Upper lobe of right lung (tissue), 1 donor: ENCODE measurements at places on chromosomes 6 and 20.

- H3K4me3 ChIP-seq, result no peak overlapping the region
- H3K27ac ChIP-seq, result no peak overlapping the region
- no peaks in the 10 kb centered on the region for H3K27me3 ChIP-seq
These were observed 90.5 kb downstream of the SOD2 start for GRCh38 chr6:159602431-159603041.

GRCh38 chr6:111522393-111523020, 39.5 kb upstream of the REV3L start:
- DNase-seq, result no peak
- H3K36me3 ChIP-seq, result no peaks in the 10 kb centered on the region
- no peak overlapping the region for H3K27ac ChIP-seq
- H3K4me1 ChIP-seq, result peaks cover 6% of the 10 kb centered on the region

GRCh38 chr20:57713505-57713903, 3.7 kb upstream of the PMEPA1 start:
- H3K4me3 ChIP-seq, result no peak overlapping the region
- peak overlapping the region; percentile 78 for H3K27ac ChIP-seq
- H3K27me3 ChIP-seq, result no peaks in the 10 kb centered on the region
- peak; percentile 73 for DNase-seq
- H3K4me1 ChIP-seq, result peaks cover 30% of the 10 kb centered on the region

GRCh38 chr20:5220321-5221060, 93.7 kb downstream of the CDS2 start:
- no peak overlapping the region for H3K27ac ChIP-seq
- no peaks in the 10 kb centered on the region for H3K27me3 ChIP-seq
- no peaks in the 10 kb centered on the region for H3K36me3 ChIP-seq

GRCh38 chr6:158778005-158778527, 41.1 kb downstream of the EZR start:
- H3K27me3 ChIP-seq, result no peaks in the 10 kb centered on the region
- no peak overlapping the region for H3K4me3 ChIP-seq
- DNase-seq, result no peak
- peaks cover 18% of the 10 kb centered on the region for H3K4me1 ChIP-seq
- peaks cover 92% of the 10 kb centered on the region for H3K36me3 ChIP-seq
- no peak overlapping the region for H3K27ac ChIP-seq

GRCh38 chr20:38651154-38651553, 49.5 kb downstream of the ARHGAP40 start:
- no peak overlapping the region for H3K27ac ChIP-seq
- H3K36me3 ChIP-seq, result no peaks in the 10 kb centered on the region
- no peak overlapping the region for H3K4me3 ChIP-seq
- H3K4me1 ChIP-seq, result peaks cover 5% of the 10 kb centered on the region
- H3K27me3 ChIP-seq, result peaks cover 36% of the 10 kb centered on the region

DNA sequence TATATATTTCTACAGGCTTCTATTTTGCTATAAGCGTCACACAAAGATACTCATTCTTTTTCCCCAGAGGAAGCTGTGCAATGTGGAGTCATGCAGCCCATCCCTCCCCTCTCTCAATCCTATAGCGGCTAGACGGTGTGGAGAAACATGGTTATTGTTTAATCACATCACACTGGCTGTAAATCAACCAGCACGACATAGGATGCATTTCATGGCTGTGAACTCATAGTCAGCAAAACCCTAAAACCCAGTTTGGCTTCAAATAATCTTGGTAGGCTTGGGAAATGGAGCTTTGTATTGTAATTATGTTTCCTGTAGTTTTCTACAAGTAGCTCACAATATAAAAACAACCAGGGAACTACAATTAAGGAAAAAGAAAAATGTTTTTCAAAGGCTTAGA, 16.8 kb downstream of the FOXC1 start:
- no peak for DNase-seq
- peaks cover 9% of the 10 kb centered on the region for H3K4me1 ChIP-seq
- no peaks in the 10 kb centered on the region for H3K36me3 ChIP-seq
- H3K27ac ChIP-seq, result no peak overlapping the region

GRCh38 chr20:36866164-36866563, 9.8 kb upstream of the TLDC2 start:
- DNase-seq, result no peak
- peak overlapping the region; percentile 36 for H3K27ac ChIP-seq
- H3K4me1 ChIP-seq, result peaks cover 15% of the 10 kb centered on the region
- H3K4me3 ChIP-seq, result no peak overlapping the region
- H3K36me3 ChIP-seq, result no peaks in the 10 kb centered on the region
- no peaks in the 10 kb centered on the region for H3K27me3 ChIP-seq

GRCh38 chr6:111591370-111591900, 14.2 kb downstream of the TRAF3IP2 start:
- H3K27ac ChIP-seq, result peak overlapping the region; percentile 72
- no peaks in the 10 kb centered on the region for H3K27me3 ChIP-seq
- DNase-seq, result peak; percentile 94

DNA sequence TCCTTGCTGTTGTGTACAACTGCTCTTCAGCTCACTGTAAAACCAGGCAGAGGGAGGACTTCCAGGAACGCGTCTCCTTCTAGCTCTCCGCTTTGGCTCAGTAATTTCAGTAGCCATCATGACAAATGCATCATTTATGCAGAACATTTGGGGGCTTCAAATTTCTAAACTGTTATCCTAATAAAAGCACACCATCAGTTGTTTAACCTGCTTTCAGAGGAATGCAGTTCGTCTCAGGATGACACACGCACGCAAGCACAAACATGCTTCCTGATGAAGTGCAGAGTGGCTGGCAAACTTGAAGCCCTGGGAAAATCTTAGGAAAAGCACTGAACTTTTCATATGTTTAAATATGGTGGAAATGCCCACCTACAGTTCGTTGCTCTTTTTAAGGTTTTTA, 24.4 kb downstream of the SLC22A23 start:
- no peaks in the 10 kb centered on the region for H3K36me3 ChIP-seq
- DNase-seq, result no peak
- no peak overlapping the region for H3K4me3 ChIP-seq
- no peaks in the 10 kb centered on the region for H3K27me3 ChIP-seq

GRCh38 chr6:49634836-49635218, 1.8 kb downstream of the RHAG start:
- no peak overlapping the region for H3K4me3 ChIP-seq
- no peaks in the 10 kb centered on the region for H3K4me1 ChIP-seq
- DNase-seq, result no peak
- no peak overlapping the region for H3K27ac ChIP-seq
- H3K27me3 ChIP-seq, result no peaks in the 10 kb centered on the region

DNA sequence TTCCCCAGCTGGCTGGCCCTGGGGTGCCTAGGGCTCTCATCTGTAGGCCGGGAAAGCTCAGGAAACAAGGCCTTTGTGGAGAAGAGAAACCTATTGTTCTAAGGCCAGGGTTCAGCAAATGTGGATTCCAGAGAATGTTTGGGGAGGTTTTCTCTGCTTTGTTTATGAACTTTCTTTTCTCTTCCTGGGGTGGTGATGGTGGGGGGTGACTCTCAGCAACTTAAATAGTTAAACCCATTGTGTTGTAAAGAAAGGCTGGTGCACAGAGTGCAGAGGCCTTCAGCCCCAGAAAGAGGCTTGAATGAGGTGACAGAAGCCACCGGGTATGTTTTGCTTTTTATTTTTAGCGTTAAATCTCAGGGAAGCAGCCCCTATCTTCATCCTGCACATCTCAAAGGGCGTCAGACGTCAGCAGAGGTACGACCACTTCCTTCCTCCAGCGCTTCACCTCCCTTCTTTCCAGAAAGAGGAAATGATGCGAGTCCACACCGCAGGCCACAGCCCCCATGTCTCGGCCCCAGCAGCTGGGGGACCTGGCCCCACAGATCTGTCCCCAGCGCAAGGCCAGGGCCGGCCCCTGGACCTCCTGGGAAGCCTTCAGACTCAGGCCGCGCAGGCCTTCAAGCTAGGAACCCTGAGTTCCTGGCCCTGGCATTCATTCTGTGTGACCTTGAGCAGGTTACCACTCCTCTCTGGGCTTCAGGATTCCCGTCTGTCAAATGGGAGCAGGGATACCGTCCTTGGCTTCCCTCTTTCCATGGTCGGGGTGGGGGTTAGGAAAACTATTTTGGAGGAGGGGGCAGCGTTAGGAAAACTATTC, 605 bp upstream of the PPP1R16B start:
- no peak for DNase-seq
- peaks cover 33% of the 10 kb centered on the region for H3K4me1 ChIP-seq
- peaks cover 36% of the 10 kb centered on the region for H3K27me3 ChIP-seq
- peak overlapping the region; percentile 76 for H3K27ac ChIP-seq

GRCh38 chr6:56230976-56231566, 16.3 kb downstream of the COL21A1 start:
- no peak overlapping the region for H3K4me3 ChIP-seq
- no peaks in the 10 kb centered on the region for H3K27me3 ChIP-seq
- H3K36me3 ChIP-seq, result no peaks in the 10 kb centered on the region
- no peaks in the 10 kb centered on the region for H3K4me1 ChIP-seq
- H3K27ac ChIP-seq, result no peak overlapping the region

DNA sequence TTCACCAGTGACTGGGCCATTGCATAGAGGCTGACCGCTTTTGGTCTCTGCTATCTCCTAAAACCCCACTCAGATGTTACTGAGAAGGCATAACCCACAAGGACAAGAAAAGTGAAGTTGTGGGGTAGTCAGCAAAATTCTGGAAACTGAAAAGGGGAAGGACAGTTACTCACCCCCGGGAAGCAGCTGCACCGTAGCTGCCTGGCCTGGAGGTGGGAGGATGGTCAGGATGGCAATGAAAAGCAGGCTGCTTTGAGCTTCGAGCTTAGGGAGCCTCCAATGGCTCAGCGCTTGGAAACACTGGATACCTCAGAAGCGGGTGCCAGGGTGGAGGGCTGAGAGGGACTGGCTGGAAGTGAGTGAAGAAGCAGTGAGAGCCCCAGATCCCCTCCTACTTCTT, 56.0 kb downstream of the KCNK5 start:
- H3K36me3 ChIP-seq, result no peaks in the 10 kb centered on the region
- DNase-seq, result no peak
- H3K4me1 ChIP-seq, result no peaks in the 10 kb centered on the region
- H3K4me3 ChIP-seq, result no peak overlapping the region

- peaks cover 8% of the 10 kb centered on the region for H3K4me1 ChIP-seq
- H3K27ac ChIP-seq, result no peak overlapping the region
- H3K27me3 ChIP-seq, result no peaks in the 10 kb centered on the region
- no peak for DNase-seq
These were observed 36.7 kb downstream of the FGD2 start for GRCh38 chr6:37042150-37042549.

GRCh38 chr6:90484903-90485302, 102.0 kb downstream of the MAP3K7 start:
- H3K36me3 ChIP-seq, result no peaks in the 10 kb centered on the region
- no peaks in the 10 kb centered on the region for H3K4me1 ChIP-seq
- no peak for DNase-seq
- no peak overlapping the region for H3K4me3 ChIP-seq
- H3K27ac ChIP-seq, result no peak overlapping the region

DNA sequence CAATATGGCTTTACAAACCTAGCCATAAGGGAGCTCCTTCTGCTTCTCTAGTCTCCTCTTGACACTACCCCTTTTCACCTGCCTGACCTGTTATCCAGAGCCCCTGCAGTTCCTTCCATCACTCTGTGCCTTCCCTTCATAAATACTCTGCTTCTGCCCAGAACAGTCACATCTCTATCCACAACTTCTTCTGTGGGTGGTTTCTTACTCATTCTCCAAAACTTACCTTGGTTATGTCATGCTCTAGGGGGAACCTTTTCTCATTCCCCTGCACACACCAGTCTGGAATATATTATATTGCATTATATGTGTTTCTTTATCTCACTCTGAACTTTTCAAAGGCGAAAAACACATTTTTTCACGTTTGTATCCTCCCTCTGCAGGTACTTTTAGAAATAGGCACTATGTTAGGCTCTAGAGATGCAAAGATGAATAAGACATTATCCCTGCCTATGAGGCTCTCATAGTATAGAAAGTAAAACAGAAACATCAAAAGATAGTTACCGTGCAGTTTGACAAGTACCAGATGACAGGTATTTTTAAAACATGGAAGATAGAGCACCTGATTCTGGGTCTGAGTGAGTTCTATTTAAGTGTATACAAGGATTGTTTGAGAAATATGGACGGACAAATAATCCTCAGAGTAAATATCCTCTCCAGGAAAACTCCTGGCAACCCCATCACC, 51.5 kb downstream of the AIG1 start:
- no peaks in the 10 kb centered on the region for H3K4me1 ChIP-seq
- H3K4me3 ChIP-seq, result no peak overlapping the region
- DNase-seq, result no peak
- no peaks in the 10 kb centered on the region for H3K27me3 ChIP-seq
- no peak overlapping the region for H3K27ac ChIP-seq

- H3K4me3 ChIP-seq, result no peak overlapping the region
- no peaks in the 10 kb centered on the region for H3K27me3 ChIP-seq
- no peak for DNase-seq
- H3K4me1 ChIP-seq, result no peaks in the 10 kb centered on the region
- no peaks in the 10 kb centered on the region for H3K36me3 ChIP-seq
- H3K27ac ChIP-seq, result no peak overlapping the region
These were observed 181.2 kb upstream of the FOXQ1 start for GRCh38 chr6:1130709-1131108.

- H3K27ac ChIP-seq, result no peak overlapping the region
- DNase-seq, result no peak
- no peaks in the 10 kb centered on the region for H3K4me1 ChIP-seq
- no peaks in the 10 kb centered on the region for H3K36me3 ChIP-seq
These were observed 9.8 kb downstream of the PDE10A start for GRCh38 chr6:165653196-165653595.

GRCh38 chr20:49916146-49917002, 1.0 kb upstream of the SPATA2 start:
- H3K27me3 ChIP-seq, result no peaks in the 10 kb centered on the region
- peak overlapping the region; percentile 100 for H3K27ac ChIP-seq
- H3K36me3 ChIP-seq, result no peaks in the 10 kb centered on the region
- peak overlapping the region; percentile 100 for H3K4me3 ChIP-seq

DNA sequence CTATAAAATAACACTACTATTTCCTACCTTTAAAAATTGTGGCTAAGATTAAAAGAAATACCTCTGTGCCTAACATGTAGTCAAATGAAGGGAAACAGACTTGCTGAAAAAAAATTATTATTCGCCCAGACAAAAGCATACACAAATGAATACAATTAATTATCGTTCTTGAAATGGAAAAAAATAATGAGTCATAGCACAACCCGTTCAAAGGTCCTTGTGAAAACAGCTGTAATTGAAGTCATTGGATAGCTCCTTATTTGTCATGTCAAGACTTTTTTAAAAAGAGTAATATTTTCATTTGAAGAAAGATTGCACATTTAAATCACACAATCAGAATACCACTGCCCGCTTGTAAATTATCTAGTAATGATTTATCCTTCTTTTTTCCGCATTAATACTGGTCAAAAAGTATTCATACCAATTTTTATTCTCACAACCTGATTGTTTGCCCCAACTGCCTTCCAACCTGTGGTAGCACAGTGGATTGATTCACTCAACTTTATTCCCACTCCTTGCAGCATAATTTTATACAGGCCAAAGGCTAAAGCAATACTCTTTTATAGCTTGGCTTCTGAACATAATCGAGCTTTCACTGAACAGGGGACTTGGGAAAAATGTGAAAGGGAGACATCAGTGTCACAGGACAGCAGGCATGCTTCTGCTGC, 655.2 kb upstream of the MAP3K7 start:
- H3K4me1 ChIP-seq, result no peaks in the 10 kb centered on the region
- DNase-seq, result no peak
- H3K27ac ChIP-seq, result no peak overlapping the region
- H3K4me3 ChIP-seq, result no peak overlapping the region
- H3K27me3 ChIP-seq, result no peaks in the 10 kb centered on the region
- no peaks in the 10 kb centered on the region for H3K36me3 ChIP-seq
